ENCODE measurements at places on chromosomes 6 and 20. TPM values are rescaled to one million over a fixed set of nuclear protein-coding genes. Genes with fewer than 3 reads are reported as not detected.

DNA sequence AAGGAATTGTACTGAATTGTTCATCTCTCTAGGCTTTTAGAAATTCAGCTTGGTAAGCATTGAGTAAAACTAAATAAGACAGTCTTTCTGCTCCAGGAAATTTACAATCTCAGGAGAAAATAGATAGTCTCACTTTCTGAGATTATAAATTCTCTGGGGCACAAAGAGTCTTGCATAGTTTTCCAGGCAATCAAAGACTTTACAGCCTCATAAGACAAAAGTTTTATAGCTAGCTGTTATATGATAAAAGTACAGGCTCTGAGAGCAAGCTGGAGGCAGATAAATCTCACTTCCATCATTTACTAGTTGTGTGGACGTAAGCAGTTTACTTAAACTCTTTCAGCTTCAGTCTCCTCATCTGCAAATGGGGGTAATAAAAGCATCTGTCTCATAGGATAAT lies 11.4 kb downstream of the FRK start:
- DNase-seq, result no peak

DNA sequence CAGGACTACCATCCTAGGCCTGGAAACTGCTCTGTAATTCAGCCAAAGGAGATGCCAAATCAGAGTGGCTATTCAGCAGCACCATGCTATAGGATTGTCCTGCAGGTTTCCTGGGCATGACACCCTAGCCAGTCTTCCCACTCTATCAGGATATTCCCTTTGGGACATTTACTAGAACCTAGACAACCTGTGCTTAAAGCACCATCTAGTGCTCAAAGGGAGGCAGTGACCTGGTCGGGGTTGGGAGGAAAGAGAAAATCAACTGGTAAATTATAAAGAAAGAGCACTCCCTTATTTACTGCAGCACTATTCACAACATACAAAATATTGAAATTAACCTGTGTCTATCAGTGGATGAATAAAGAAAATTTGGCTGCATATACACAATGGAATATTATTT lies 67.2 kb upstream of the SMLR1 start:
- no peak for DNase-seq

DNA sequence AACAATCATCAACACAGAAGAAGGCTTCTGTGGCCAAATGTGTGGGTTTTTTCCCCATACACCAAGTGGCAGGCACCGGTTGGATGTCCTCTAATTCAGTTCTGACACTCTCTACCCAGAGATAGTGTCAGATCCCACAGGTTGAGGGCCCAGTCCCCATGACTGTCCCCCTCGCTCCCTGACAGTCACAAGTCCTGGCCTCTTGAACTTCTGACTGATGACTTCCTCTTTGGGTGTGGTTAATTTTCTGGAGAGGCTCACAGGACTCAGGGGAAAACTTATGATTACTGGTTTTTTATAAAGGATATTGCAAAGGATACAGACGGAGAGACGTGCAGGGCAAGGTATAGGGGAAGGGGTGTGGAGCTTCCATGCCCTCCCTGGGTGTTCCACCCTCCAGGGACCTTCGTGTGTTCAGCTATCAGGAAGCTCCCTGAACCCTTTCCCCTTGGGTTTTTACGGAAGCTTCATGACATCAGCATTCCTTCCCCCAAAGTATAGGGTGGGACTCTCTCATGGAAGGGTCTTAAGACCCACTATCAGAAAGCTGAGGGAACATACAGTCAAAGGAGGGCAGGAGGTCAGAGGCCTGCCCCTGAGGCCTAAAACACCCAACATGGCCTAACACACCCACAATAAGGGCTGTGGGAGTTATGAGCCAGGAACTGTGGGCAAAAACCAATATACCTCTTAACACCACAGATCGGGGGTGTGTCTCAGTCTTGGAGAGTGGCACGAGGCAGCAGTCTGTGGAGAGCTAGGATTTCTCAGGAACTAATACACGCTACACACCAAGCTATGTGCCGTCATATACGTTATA lies 33.3 kb downstream of the FARS2 start:
- DNase-seq, result no peak

- no peak for DNase-seq
Observed at GRCh38 chr20:32385541-32385940, 27.4 kb downstream of the ASXL1 start.

Gene ENPP1
- total RNA-seq, result 2.2 TPM

Gene OLIG3
- total RNA-seq, result not detected

GRCh38 chr6:13813621-13814175 lies 659 bp downstream of the MCUR1 start:
- no peak for DNase-seq

Gene PGC
- total RNA-seq, result not detected

DNA sequence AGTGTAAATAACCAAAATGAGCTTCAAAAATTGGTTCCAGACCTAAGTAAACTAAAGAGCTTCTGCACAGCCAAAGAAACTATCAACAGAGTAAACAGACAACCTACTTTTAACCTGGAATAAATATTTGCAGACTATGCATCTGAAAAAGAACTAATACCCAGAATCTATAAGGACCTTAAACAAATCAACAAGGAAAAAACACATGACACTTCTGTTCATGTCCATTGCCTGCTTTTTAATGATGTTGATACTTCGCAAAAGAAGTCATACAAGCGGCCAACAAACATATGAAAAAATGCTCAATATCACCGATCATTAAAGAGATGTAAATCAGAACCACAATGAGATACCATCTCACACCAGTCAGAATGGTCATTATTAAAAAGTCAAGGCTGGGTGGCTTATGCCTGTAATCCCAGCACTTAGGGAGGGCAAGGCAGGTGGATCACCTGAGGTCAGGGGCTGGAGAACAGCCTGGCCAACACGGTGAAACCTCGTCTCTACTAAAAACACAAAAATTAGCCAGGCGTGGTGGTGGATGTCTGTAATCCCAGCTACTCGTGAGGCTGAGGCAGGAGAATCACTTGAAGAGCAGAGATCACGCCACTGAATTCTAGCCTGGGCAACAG lies 42.5 kb upstream of the DST start:
- no peak for DNase-seq

- DNase-seq, result no peak
Observed at GRCh38 chr20:46253391-46253790, 54.9 kb downstream of the CDH22 start.

Gene RAET1G
- not detected for total RNA-seq

- DNase-seq, result no peak
Observed at GRCh38 chr20:20303742-20304141, 64.2 kb upstream of the INSM1 start.

DNA sequence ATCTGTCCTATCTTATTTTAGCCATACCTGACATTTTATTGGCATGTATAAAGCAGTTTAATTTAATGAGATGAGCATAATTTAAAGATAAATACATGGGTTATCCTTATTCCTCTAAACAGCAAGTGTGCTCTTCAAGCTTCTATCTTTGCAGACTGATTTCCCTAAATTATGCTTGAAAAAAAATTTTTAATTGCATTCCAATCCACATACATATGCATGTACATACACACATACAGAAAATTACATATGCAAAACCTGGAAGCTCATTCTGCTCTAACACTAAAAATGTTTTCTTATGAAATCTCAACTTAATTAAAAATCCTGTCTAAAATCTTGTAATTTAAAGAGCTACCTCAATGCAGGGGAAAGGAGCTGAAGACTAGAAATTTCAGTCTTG lies 35.3 kb downstream of the FKBP1C start:
- DNase-seq, result no peak

GRCh38 chr6:169543704-169544103 lies 158.1 kb downstream of the WDR27 start:
- DNase-seq, result no peak

- no peak for DNase-seq
Observed at GRCh38 chr20:45467861-45468260, 1.7 kb upstream of the WFDC2 start.

Gene CAPN11
- not detected for total RNA-seq

- DNase-seq, result no peak
Observed at GRCh38 chr20:5145365-5146098, 18.7 kb downstream of the CDS2 start.

DNA sequence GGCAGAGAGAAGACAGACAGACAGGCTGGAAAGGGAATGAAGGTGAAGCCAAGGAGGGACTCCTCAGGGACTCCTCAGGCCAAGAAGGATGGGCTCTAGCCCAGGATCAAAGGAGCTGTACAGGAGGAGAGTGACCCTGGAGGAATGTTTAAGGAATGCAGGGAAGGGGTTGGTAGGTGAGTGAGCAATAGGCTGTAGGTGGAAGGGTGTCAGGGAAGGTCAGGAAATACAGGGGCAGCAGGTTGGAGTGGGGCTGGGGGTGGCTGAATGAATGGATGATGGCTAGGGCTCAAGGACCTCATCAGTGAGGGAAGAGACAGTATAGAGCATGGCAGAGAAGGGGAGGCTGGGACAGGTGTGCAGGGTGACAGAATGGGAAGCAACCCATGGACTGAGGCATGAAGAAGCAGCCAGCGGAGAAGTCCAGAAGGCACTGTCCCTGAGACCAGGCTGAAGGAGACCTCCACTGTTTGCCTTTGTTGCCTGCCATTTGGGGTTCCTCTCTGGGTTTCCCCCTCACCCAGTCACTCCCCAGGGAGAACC lies 13.2 kb downstream of the SYNGAP1 start:
- no peak for DNase-seq

DNA sequence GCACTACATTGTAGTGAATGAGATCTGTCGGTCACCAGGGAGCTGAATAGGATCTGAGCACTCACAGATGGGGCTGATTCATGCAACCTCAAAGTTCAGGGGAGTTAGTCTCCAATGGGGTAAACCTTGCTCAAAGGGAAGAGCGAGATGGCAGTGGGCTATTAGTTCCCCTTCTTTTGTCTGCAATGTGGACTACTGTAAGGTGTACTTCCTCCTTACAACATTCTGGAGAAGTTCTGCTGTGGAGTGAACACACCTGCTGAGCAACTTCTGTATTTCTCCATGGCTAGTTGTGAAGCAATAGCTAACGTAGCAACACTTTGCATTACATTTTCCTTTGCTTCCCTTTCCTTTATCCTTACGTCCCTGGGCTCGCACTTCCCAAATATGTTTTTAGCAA lies 134.3 kb upstream of the B3GAT2 start:
- no peak for DNase-seq

Gene DZANK1
- total RNA-seq, result 1.4 TPM

- DNase-seq, result no peak
Observed at GRCh38 chr6:51495610-51496396, 591.6 kb downstream of the PKHD1 start.

DNA sequence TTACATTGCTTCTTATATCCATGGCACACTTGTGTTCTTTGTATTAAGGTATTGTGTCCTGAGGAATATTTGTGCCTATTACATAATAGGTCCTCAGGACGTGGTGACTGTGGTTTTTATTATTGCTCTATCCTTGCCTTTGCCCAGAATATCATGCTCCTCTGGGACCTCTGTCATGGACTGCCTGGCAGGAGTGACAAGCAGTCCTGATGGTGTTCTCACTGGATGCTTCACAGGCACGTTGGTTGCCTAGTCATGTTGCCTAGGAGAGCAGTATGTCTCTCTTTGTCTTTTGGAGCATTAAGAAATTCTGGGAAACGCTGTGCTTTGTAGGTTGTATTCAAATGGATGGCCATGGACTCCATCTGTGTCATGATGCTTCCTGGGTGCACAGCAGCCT lies 24.7 kb upstream of the MROH8 start:
- no peak for DNase-seq

DNA sequence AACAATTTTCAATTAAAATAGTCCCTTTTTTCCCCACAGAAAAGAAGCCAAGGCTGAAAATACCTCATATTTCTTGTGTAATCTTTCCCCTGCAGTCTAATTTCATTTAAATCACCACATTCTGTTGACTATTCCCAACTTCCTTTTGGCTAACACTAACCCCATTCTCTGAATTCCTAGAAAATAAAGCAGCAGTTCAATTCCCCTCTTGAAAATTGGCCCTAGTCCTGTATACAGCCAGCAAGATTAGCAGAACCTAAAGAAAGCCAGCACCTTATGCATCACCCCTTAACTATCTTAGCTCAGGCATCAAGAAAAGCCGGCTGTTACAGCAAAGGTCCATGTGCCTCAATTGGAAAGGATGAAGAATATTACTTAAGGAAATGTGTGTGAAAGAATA lies 69.7 kb downstream of the MDN1 start:
- no peak for DNase-seq

GRCh38 chr6:24802271-24803059 lies 3.7 kb upstream of the ARMH2 start:
- no peak for DNase-seq

Gene ZNF391
- total RNA-seq, result 1.2 TPM

GRCh38 chr6:127460465-127460864 lies 1.3 kb upstream of the KIAA0408 start:
- no peak for DNase-seq

GRCh38 chr6:130583268-130583667 lies 217.5 kb downstream of the TMEM200A start:
- no peak for DNase-seq

Gene TRIM15
- not detected for total RNA-seq

- no peak for DNase-seq
Observed at GRCh38 chr20:45347297-45347935, 808 bp downstream of the SDC4 start.

Gene MRAP2
- total RNA-seq, result not detected

Gene CST3
- total RNA-seq, result 309 TPM

Gene SGK2
- 5.9 TPM for total RNA-seq

GRCh38 chr6:16698997-16699868 lies 62.0 kb downstream of the ATXN1 start:
- peak; percentile 59 for DNase-seq

Gene ESR1
- not detected for total RNA-seq

DNA sequence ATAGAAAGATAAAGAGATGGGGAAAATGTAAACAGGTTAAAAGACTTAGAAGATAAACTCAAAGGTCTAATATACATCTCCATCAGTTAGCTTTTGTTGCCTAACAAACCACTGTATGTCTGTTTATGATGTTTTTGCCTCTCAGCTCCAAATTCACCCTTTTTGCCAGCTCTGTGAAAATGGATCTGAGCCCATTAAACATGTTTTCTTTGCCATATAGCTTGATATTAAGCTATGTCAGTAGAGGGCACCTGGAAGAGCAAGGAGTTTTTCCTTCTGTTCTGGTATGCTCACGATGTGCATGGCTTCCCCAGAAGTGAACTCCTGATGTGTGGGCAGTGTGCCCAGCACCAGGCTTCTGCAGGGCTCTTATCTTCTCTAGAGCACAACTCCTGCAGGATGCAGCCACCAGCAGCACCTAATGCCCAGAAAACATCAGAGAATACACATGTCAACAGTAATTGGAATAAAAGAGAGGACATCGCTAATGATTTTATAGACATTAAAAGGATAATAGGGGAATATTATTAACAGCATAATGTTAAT lies 14.6 kb upstream of the SNX9 start:
- DNase-seq, result no peak

Gene OR12D3
- not detected for total RNA-seq

Gene MOXD1
- 28.5 TPM for total RNA-seq

- no peak for DNase-seq
Observed at GRCh38 chr6:44220913-44221290, 2.5 kb upstream of the SLC29A1 start.

Gene ERGIC3
- total RNA-seq, result 203 TPM
